ENCODE measurements at places on chromosomes 16 and 17.

GRCh38 chr17:45677770-45678169, 106.3 kb upstream of the CRHR1 start:
- DNase-seq: no peak

DNA sequence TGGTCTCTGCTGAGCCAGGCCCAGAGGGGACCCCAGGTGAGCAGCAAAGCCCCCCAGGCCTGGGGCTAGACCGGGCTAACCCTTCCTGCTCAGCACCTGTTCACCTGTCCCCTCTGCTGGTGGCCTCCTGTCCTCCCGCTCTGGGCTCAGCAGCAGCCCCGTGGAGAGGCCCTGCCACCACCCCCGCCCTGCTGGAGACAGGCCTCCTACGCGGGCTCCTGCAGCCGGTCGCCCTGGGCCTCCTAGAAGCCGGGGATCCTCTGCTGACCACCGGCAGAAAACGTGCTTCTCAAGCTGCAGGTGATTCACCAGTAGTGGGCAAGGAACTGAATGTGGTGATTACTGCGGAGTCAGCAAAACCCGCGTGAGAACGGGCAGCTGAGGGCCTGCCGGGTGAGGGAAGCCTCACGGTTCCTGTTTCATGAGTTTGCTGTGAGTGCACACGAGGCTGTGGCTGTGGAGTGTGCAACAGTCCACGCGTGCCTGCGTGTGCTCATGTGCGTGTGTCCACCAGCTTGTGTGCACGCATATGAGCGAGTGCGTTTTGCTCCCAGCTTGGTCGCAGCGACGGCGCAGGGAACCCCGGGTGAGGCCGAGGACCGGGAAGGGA, 792 bp downstream of the SECTM1 start:
- no peak for DNase-seq

DNA sequence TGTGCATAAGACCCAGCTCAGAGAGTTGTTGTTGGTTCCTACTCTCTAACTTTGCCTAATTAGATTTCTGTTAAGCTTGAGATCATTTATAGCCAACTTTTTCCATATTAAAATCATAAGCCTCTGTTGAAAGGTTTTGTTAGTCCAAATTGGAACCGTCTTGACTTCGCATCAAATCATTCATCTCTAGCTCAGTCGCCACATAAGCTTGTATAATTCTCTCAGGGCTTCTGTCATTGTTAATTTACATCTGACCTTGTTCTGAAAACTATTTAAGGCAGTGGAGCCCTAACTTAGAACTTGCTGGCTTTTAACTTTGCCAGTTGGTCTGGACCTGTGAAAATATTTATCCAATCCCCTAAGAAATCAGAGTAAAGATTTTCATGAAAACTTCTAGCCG, 107.2 kb downstream of the PITPNC1 start:
- DNase-seq: no peak

DNA sequence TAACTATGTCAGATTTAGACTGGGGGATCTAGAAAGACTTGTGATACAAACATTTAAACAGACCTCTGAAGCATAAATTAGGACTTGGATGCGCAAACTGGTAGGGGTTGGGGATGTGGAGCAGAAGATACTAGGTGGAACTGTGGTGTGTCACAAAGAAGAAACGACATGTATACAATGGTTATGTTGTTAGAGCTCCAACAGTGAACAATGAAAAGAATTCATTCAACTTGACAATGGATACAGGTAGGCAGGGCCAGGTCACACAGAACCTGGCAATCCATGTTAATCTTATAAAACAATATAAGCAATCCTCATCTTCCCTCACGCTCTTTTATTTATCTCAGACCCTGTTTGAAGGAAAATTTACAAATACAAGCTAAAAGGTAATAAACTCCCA, 102.0 kb downstream of the CDC27 start:
- no peak for DNase-seq

GRCh38 chr16:12067714-12068401, 91.3 kb downstream of the SNX29 start:
- DNase-seq: peak; percentile 45

DNA sequence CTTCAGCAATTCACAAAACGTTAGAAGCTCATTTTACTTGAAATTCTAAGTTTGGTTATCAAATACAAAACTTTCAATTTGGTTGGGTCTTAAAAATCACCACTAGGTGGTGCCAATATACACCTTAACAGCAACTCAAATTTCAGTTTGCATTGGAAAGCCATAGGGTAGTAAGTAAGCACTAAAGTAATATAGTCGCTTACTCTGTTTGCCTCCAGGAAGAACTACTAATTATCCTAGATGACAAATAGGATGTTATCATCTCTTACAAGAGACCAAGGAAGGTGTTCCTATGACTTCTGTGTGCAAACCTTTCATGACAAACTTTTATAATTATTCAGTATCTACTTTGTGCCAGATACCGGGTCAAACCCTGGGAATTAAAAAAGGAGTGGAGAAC, 93.3 kb downstream of the MYO1D start:
- no peak for DNase-seq

- no peak for DNase-seq
These were observed 320.0 kb downstream of the FOXL1 start for GRCh38 chr16:86898386-86898785.

- DNase-seq: no peak
These were observed 1.0 kb upstream of the GLG1 start for GRCh38 chr16:74607962-74608356.

DNA sequence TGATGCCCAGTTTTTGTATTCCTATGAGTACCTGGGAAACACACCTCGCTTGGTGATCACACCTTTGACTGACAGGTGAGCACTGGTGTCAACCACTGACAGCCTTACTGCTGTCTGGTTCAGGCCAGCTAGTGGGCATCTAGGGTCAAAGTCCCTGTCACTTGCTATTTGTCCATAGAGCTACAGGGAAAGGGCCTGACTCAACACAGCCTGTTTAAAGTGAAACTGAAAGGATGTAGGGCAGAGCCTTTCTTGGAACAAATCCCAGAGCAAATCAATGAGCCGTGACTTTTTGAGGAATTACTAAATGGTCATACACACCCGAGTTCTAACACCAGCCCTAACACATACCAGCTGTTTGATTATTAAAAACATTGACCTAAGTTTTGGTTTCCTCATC, 106.8 kb downstream of the DNAH9 start:
- DNase-seq: no peak

- no peak for DNase-seq
These were observed 27.2 kb upstream of the BRD7 start for GRCh38 chr16:50395763-50396710.

DNA sequence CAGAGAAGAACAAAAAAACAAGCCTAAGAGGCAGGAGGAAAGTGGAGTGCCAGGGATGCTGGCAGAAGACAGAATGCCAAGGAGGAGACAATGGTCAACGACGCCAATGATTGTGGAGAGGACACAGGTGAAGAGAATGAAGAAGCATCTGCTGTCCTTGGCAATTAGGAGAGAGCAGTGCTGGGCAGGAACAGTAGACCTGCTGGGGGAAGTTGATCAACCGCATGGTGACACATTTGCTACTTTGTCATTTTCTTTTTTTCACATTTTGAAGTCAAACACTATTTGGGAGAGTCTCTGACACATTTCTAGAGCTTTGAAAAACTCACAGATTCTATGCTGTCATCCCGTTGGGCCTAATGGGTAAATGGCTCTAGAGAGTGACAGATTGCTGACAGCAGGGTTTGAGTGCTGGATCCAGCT, 1.1 kb upstream of the PIK3R6 start:
- no peak for DNase-seq

DNA sequence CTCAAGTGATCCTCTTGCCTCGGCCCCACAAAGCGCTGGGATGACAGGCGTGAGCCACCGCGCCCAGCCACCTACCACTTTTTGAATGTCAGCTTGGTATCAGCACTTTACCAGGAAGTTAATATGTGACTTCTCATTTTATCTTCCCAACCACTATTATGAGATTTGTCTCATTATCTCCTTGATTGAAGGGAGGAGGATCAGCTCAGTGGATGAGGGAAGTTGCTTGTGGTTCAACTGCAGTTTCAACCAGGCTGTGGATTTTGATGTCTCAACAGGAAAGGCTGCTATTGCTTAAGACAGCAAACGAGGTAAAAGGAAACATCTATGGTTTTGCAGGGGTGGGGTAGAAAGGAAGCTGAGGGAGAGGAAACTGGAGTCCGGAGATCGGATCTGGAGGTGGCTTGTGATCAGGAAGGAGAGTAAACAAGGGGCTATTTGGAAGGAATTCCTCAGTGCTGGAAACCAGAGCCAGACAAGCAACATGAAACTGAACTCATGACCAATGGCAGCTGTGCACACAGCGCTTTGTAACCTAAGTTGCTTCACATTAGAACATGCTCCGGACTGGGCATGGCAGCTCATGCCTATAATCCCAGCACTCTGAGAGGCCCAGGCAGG, 180.5 kb downstream of the VPS53 start:
- no peak for DNase-seq

DNA sequence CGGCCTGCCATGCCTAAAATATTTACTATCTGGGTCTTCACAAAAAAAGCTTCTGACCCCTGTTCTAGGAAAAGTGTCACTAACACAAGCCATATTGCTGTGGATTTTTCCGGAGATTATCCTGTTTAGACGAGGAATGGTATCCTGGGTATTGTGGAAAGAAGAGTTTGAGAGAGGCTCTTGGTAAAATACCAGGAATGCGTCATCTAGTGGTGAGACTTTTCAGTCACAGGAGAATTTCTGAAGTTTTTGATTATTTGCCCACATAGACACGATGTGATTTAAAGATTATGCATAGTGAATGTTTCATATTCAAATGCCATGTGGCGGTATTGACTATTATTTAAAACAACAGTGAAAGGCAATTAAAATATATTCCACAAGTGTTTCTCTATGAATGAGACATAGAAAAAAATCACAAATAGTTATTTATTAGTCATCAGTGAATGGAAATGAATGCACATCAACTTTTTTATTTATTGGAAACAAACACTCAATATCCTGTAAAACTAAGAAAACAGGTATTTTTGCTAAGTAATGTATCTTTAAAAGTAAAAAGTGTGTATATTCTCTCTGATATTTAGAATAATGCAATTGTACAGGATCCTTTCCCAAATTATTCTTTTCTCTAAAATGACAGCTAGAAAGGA, 7.8 kb downstream of the KRT28 start:
- DNase-seq: no peak

DNA sequence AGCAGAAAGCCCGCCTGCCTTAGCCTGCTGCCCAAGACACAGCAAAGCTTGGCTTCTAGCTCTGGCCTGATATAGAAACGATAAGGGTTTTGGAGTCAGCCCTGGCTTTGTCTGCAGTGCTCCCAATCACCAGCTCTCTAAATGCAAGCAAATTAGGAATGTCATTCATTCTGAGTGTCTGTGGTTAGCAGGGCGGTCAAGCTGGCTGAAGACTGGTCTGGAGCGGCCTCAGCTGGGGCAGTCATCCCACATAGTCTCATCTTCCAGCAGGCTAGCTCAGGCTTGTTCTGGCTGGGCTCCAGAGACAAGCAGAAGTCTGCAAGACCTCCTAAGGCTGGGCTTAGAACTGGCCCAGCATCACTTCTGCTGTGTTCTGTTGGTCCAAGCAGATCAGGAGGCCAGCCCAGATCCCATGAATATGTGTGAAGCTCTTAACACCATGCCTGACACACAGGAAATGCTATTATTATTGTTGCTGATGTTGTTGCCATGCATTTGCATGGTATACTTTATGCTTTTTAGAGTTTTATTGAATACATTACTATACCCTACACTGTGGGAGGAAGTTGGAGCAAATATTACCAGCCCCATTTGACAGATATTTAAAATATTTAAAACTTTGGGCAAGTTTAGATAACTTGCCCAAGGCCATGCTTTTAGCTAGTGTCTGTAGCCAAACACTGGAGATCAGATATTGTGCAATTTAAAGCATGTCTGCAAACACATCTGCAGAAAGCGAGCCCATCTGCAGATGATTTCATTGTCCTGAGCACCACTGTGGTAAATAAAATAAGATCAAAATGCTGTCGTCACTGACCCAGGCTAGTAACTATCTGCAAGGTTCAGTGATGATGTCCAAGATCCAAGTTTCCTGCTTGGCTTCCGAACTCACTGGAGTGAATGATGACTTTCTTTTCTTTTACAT, 24.8 kb downstream of the TMC7 start:
- no peak for DNase-seq

DNA sequence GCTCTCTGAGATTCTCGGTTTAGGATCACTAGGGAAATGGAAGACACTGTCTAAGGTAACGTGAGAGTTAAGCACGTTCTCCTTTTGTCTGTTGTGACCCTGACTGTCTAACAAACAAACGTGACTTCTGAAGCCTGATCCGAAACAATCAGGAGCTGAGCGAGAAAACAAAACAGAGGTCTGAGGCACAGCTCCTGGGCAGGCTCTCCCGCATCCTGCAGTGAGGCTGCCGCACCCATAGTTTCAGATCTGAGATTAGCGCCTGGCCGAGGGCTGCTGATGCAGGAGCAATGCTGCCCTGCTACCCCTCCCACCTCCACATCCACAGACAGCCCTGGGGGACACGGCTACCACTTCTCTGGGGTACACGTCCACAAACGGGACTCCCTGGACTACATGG, 46.7 kb downstream of the RNF157 start:
- DNase-seq: no peak

GRCh38 chr16:68724797-68725196, 12.3 kb upstream of the CDH1 start:
- DNase-seq: no peak

DNA sequence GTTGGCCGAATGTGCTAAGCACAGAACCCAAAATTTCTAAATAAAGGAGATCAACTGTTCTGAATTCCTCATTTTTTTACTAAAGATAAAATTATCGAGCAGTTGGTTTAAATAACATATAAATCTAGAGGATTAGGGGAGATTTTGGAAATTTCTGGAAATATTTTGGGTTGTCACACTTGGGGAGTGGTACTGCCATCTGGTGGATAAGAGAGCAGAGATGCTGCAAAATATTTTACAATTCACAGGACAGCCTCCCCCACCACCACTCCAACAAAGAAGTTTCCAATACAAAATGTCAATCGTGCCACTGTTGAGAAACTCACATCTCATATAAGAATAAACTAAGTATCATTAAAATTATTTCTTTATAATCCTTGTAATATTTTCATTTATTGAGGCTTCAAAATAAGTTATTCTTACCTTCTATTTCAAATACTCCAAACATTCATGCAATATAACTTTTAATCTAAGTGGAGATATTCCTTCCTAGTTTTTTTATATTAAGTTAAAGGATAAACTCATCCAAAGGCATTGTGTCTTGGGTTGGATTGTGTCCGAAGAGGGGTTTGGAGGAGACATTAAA, 17.0 kb upstream of the ABCA8 start:
- no peak for DNase-seq

All from cerebellar nuclear complex (tissue), 1 donor.